ENCODE measurements at places on chromosomes 4 and X.

GRCh38 chr4:94802091-94802490 is 44.3 kb downstream of the BMPR1B start:
- no peak for DNase-seq

- DNase-seq: no peak
Measured at GRCh38 chrX:153922932-153923857, 2.9 kb downstream of the ARHGAP4 start.

DNA sequence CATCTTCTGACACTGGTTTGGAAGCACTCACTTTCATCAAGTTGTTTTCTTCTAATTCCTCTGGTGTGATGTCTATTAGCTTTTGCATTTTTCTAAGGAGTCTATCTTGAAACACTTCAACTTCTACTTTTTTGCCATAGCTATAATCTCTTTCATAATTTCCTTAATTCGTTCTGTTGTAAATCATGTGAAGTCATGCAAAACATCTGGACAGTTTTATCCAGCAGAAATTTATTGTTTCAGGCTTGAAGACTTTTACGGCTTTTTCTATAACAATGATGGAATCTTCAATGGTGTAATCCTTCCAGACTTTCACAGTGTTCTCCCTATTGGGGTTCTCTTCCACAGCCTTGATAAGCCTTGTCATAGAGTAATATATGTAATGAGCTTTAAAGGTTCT is 74.9 kb upstream of the PABPC4L start:
- DNase-seq: no peak

- DNase-seq: no peak
Measured at GRCh38 chr4:153318696-153319320, 25.7 kb upstream of the MND1 start.

DNA sequence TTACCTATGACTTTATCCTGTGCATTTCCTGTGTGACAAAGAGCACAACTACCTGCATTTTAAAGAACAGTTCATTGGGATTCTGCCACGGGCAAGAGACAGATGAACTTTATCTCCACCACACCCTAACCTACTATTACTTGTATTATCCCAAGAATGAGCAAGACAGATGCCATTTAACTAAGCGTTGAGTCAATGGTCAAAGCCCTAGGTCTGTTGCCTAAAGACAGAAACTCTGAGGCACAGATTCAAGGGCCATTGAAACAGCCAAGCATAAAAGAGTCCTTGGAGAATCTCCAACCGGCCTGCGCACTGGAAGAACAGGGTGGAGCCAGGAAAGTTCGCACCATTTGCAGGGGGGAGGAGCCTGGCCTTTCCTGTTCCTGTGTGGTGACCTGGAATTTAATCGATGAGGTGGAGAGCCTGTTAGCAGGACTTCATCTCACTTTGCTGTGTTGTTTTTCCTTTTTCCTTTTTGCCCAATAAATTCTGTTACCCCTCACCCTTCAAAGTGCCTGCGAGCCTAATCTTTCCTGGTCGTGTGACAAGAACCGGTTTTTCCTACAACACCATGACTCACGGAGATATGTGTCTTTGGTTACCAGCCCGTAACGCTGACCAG is 146.4 kb upstream of the DIAPH2 start:
- no peak for DNase-seq

- peak; percentile 69 for DNase-seq
Measured at GRCh38 chr4:108030332-108030731, 40.6 kb downstream of the HADH start.

GRCh38 chrX:120452131-120452530 is 17.0 kb downstream of the LAMP2 start:
- DNase-seq: no peak
